Endothelial cell of umbilical vein (primary cell): ENCODE measurements at places on chromosomes 5 and 9. TPM values are rescaled to one million over a fixed set of nuclear protein-coding genes. Genes with fewer than 3 reads are reported as not detected.

- peak overlapping the region; percentile 83 for H3K27ac ChIP-seq
- peaks cover 36% of the 10 kb centered on the region for H3K4me1 ChIP-seq
- peak overlapping the region; percentile 98 for H3K4me3 ChIP-seq
Observed at GRCh38 chr9:95511952-95512708, 4.6 kb downstream of the PTCH1 start.

GRCh38 chr9:81146684-81147337, 542.5 kb downstream of the TLE1 start:
- H3K27ac ChIP-seq = no peak overlapping the region
- no peaks in the 10 kb centered on the region for H3K4me1 ChIP-seq
- H3K36me3 ChIP-seq = no peaks in the 10 kb centered on the region

DNA sequence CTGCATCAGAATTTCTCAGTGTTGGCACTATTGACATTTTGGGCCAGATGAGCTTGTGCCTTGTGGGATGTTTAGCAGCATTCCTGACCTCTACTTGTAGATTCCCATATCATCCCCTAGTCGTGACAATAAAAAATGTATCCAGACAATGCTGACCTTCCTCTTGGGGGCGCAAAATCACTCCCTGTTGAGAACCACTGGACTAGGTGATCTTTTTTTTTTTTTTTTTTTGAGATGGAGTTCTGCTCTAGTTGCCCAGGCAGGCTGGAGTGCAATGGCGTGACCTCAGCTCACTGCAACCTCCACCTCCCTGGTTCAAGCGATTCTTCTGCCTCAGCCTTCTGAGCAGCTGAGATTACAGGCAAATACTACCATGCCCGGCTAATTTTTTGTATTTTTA, 22.6 kb downstream of the STXBP1 start:
- peaks cover 22% of the 10 kb centered on the region for H3K4me1 ChIP-seq
- no peaks in the 10 kb centered on the region for H3K27me3 ChIP-seq
- no peaks in the 10 kb centered on the region for H3K36me3 ChIP-seq

- no peak overlapping the region for H3K4me3 ChIP-seq
- H3K36me3 ChIP-seq = no peaks in the 10 kb centered on the region
- no peaks in the 10 kb centered on the region for H3K27me3 ChIP-seq
- no peak overlapping the region for H3K27ac ChIP-seq
- H3K4me1 ChIP-seq = no peaks in the 10 kb centered on the region
Observed at GRCh38 chr5:35668319-35668718, 50.7 kb downstream of the SPEF2 start.

DNA sequence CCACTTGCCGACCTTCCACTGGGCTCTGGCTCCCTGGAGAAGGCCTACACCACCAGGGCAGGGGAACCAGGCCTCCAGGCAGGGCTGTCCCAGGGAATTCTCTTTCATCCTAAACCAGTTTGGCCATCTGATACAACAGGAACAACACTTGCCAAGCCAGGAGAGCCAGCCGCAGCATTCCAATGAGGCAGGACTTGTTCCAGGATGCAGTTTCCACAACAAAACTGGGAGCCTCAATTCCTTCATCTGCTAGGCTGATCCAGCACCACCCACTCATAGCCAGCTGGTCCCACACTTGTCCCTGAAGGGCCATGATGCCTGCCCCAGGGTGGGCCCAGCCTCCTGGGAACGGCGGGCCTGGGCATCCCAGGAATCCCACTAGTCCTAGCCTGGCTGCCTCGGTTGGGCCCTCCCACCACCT, 26.0 kb downstream of the BICD2 start:
- H3K36me3 ChIP-seq = no peaks in the 10 kb centered on the region
- DNase-seq = no peak
- H3K27ac ChIP-seq = peak overlapping the region; percentile 18
- no peaks in the 10 kb centered on the region for H3K27me3 ChIP-seq

- H3K27ac ChIP-seq = no peak overlapping the region
- H3K27me3 ChIP-seq = no peaks in the 10 kb centered on the region
- no peak for DNase-seq
- no peaks in the 10 kb centered on the region for H3K4me1 ChIP-seq
- no peak overlapping the region for H3K4me3 ChIP-seq
- H3K36me3 ChIP-seq = no peaks in the 10 kb centered on the region
Observed at GRCh38 chr9:82052081-82052480, 63.5 kb downstream of the SPATA31D1 start.

GRCh38 chr5:137856201-137856600, 11.5 kb upstream of the MYOT start:
- H3K27me3 ChIP-seq = peaks cover 2% of the 10 kb centered on the region
- H3K4me1 ChIP-seq = no peaks in the 10 kb centered on the region
- H3K27ac ChIP-seq = no peak overlapping the region
- DNase-seq = no peak
- no peaks in the 10 kb centered on the region for H3K36me3 ChIP-seq

GRCh38 chr5:35862126-35862525, 5.4 kb downstream of the IL7R start:
- no peak overlapping the region for H3K4me3 ChIP-seq
- no peaks in the 10 kb centered on the region for H3K36me3 ChIP-seq
- peaks cover 17% of the 10 kb centered on the region for H3K4me1 ChIP-seq
- DNase-seq = no peak
- H3K27me3 ChIP-seq = no peaks in the 10 kb centered on the region
- H3K27ac ChIP-seq = no peak overlapping the region

DNA sequence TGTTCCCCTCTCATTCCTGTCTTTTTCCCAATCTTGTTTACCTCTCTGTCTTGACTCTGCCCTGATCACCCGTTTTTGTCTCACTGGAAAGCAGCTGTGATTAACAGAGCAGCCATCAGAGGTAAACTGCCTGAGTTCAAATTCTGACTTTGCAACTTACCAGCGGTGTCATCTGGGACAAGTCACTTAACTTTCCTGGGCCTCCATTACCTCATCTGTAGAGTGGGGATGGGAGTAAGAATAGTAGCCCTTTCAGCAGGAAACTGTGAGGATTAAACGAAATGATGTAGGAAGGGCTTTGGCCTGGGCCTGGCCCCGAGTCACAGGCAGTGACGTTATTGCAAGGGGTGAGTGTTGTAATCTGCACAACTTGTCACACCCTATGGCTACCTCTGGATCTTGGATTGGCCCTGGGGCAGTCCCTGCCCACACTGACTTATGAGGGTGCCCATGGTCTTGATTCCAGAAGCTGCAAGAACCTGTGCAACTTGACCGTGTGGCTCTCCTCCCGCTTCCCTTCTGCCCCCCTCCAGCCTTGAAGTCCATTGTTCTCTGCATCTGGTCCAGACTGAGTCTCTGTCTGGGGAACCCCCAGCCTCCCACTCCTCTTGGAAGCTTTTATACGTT, 657 bp upstream of the PCDH12 start:
- DNase-seq = peak; percentile 58
- H3K27me3 ChIP-seq = no peaks in the 10 kb centered on the region
- peaks cover 37% of the 10 kb centered on the region for H3K4me1 ChIP-seq
- peak overlapping the region; percentile 73 for H3K27ac ChIP-seq

DNA sequence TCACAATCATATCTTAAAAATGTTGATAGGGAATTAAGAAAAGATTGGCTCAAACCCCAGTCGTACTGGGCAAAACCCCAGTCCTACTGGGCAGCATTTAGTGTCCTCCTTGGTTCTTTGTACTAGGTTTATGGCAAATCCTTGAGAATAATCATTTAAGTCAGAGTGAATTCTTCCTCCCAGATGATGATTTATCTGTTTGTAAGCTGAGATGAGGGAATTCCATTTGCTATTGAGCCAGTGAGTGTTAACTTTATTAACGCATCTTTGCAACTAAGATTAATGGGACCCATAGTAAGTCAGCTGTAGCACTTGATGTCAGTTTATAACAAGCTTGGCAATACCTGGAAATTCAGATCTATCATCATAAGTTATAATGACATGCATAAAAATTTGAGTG, 821.8 kb upstream of the DMAC1 start:
- no peak for DNase-seq
- no peaks in the 10 kb centered on the region for H3K27me3 ChIP-seq
- H3K27ac ChIP-seq = no peak overlapping the region
- no peaks in the 10 kb centered on the region for H3K4me1 ChIP-seq
- H3K4me3 ChIP-seq = no peak overlapping the region

DNA sequence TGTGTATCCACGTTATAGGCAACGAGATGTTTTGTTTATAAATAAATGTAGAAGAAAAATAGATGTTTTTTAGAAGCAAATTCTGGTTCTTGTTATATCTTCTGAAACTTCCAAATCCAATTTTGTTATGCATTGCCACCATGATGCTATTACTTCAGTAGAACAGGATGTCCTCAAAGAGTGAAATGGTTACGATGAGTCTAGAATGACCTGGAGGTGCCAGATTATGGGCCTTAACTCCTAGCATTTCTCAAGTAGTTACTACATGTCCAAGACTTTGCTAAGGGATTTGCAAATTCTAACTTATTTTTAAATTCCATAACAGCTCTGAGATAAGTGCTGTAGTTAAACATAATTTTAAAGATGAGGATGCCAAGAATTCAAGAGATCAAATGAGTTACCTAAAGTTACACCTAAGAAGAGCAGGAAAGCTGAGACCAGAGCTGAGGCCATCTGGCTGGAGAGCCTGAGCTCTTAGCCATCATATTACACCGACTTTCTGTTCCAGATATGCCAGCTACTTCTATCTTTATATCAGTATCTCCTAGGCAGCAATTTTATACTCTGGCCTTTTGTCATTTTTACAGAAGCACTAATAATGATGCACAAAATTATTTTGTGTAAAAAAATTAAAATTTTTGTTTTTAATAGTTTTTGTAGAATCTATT, 173.2 kb upstream of the RASEF start:
- H3K4me3 ChIP-seq = no peak overlapping the region
- peaks cover 20% of the 10 kb centered on the region for H3K4me1 ChIP-seq
- H3K27me3 ChIP-seq = no peaks in the 10 kb centered on the region
- no peak for DNase-seq
- H3K36me3 ChIP-seq = no peaks in the 10 kb centered on the region

GRCh38 chr9:76707510-76707909, 56.7 kb upstream of the PCA3 start:
- peaks cover 18% of the 10 kb centered on the region for H3K4me1 ChIP-seq
- H3K36me3 ChIP-seq = no peaks in the 10 kb centered on the region
- no peak overlapping the region for H3K27ac ChIP-seq

- no peaks in the 10 kb centered on the region for H3K27me3 ChIP-seq
- no peak overlapping the region for H3K27ac ChIP-seq
- no peak overlapping the region for H3K4me3 ChIP-seq
Observed at GRCh38 chr5:117379521-117379920, 804.9 kb upstream of the SEMA6A start.

CDC25C gene
- 13.3 and 13.6 TPM in 2 replicates for total RNA-seq

PAXX gene
- 35.0 and 38.7 TPM in 2 replicates for total RNA-seq

LHX3 gene
- total RNA-seq = not detected in 2 replicates

NTRK2 gene
- 0.05 and 0.13 TPM in 2 replicates for total RNA-seq
